ENCODE measurements at places on chromosomes 12 and 14.

DNA sequence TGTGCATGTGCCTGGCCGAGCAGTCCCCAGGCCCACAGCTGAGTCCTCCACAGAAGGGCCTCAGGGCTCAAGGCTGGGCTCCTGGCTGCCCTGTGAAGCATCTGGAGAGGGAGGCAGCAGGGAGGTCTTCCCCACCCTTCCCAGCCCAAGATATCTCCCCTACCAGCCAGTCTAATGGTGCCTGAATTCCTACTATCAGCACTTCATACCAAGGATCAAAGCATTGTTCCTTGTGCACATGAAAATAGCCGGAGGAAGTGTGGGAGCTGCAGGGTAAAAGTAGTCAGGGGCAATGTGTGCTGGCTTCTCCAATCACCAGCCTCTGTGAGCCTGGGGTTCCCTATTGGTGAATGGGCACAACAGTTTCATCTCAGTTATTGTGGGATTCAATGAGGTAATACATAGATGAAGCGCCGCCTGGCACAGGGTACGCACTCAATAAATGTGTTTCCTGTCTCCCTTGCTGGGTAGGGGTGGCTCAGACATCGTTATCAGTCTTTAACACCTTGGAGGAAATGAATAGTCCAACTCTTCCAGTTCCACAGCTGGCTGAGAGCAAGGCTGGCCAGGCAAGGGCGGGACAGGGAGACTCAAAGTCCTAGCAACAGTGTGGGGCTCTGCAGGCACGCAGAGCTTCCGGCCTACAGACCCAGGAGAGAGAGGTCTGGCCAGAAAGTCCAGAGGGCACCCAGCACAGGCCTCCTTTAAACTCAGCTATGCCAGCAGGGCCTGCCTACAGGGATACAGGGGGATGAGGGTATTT is 39.1 kb upstream of the PNMA1 start:
- peak; percentile 99 for DNase-seq

GRCh38 chr12:26520109-26520508 is 312.9 kb downstream of the ITPR2 start:
- DNase-seq, result no peak

DNA sequence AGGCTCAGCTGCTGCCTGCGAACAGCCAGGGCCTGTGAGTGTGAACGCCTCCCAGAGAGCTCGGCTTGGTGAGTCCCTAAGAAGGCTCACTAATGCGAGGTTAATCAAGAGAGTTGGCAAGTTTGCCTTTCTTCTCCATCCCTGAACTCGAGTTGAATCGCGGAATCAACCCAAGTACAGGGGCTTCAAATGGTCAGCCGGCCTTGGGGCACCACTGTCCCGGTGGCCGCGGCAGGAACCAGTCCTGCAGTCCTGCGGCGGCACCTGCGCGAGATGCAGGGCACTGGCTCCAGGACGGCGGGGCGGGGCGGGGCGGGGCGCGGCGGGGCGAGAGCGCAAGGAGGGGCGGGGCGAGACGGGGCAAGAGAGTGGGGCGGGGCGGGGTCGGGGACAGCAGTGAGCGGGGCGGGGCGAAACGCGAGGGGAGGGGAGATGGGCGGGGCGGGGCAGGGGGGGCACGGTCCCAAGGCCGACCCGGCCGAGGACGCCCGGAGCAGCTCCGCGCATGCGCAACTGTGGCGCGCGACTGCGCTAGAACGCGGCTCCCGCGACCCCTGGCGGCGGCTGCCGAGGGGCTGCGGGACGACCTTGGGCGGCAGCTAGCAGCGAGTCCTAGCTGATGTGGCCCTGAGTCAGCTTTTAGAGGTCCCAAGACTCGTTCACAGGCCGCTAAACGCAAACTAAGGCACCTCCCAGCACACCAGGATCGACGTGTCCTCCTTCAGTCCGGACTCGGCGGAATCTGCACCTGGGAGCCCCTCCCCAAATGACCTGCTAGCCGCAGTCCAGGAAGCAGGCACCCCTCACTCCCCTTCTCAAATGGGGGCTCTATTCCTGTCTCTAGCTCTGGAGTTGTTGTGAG is 58.0 kb downstream of the TTC7B start:
- peak; percentile 95 for DNase-seq

DNA sequence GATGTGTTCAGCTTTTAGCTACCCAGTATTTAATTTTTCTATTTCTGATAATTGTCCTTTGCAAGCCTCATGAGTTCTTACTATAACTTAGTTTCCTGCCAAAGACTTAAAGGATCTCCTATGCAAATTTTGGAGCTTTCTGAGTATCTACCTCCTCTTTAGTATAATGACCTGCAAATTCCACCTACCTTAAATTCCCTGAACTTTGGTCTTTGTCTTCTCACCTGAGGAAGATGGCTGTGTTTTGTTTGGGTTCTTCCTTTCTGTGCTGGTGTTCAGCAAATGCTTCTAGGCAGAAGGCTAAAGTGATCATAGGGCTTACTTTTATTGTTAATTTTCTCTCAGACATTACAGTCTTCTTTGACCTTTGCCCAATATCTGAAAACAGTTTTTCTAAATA is 142.8 kb downstream of the FUT8 start:
- no peak for DNase-seq

DNA sequence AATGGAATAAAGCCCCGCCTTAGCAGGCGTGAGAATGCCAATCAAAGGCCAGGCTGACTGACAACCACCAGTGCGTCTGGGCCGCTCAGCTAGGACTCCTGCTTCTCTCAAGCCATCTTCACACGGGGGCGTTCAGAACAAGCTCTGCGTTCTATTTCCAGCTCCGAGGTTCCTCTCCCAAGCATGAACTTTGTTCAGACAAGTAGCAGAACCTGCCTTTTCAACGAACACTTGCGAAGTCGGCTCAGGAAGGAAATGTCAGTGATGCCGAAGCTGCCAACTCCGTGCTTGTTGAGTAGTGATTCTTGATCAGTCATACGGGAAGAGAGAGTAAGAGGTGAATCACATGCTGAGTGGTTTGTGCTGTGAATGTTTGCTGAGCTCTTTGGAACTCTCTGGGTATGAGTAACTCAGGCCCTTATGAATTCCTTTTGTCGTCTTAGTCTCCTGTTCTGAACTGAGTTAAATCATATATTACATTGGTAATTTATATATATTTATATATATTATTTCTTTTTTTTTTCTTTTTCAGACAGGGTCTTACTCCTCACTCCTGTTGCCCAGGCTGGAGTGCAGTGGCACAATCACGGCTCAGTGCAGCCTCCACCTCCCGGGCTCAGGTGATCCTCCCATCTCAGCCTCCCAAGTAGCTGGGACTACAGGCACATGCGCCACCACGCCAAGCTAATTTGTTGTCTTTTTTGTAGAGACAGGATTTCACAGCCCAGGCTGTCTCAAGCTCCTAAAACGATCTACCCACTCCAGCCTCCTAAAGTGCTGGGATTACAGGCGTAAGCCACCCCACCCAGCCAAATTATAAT is 29.4 kb upstream of the BCL7A start:
- DNase-seq, result peak; percentile 42

- DNase-seq, result no peak
Observed at GRCh38 chr12:5333096-5333495, 98.8 kb upstream of the NTF3 start.

DNA sequence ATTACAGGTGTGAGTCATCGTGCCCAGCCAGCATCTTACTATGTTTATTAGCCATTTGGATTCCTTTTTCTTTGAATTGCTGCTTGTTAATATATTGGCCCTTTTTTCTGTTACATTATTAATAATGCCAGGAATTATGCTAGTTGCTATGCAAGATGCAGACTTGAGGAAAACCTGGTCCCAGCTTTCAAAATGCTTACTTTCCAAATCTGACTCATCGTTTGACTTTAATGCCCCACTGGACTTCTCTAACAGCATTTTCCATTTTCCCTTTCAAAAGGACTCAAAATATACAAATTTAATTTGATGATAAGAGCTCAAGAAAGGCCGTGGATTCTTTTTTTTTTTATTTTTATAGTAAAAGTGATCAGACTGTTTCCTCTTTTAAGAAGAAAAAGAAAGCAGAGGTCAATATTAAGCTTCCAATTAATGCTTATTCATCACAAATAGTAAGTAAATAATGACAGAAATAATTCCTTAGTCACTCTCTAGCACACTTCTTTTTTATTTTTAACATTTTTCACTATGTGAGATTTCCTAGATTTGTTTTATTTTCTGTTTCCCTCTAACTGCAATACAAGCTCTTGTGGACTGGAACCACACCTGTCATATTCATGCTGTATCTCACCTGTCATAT is 146.1 kb upstream of the FGD4 start:
- no peak for DNase-seq

DNA sequence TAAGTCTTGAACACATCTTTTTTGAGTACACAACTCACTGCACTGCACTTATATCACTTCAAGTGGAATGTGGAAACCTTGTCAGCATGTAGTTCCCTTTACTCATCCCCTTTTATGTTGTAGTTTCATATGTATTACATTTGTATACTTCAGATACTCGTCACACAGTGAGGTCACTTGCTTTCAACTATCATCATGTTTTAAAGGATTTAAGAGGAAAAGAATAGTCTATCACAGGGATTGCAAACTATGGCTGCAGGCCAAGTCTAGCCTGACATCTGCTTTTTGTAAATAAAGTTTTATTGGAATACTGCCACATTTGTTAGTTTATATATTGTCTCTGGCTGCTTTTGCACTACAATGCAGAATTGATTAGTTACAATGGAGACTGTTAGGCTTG is 24.3 kb downstream of the CNOT2 start:
- DNase-seq, result no peak

DNA sequence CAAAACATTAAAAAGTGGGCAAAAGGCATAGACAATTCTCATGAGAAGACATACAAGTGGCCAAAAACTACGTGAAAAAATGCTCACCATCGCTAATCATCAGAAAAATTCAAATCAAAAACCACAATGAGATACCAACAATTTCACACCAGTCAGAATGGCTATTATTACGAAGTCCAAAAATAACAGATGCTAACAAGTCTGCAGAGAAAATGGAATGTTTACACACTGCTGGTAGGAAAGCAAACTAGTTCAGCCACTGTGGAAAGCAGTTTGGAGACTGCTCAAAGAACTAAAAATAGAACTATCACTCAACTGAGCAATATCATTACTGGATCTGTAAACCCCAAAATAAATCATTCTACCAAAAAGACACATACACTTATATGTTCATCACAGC is 76.2 kb downstream of the PRKD1 start:
- DNase-seq, result no peak

DNA sequence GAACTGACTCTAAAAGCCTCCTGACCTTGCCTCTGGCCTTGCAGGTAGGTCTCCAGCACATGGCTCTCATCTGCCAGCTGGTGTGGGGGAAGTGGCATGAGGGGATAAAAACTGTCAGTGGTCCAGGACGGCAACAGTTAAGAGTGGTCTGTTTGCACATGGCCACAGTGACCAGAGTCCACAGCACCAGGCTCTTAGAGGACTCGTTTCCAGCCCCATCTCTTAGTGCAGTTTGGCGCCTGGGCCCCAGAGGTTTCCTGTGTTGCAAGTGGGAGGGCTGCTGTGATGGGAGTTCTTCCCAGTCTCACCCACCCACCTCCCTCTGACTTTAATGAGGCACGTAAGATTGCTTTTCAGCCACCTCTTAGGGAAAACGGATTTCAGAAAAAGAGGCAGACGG is 37.0 kb downstream of the APPL2 start:
- no peak for DNase-seq

- DNase-seq, result no peak
Observed at GRCh38 chr12:80233926-80234325, 134.6 kb downstream of the OTOGL start.

- no peak for DNase-seq
Observed at GRCh38 chr14:93921001-93921806, 5.9 kb upstream of the FAM181A start.

- DNase-seq, result peak; percentile 11
Observed at GRCh38 chr12:28313631-28314030, 123.4 kb downstream of the CCDC91 start.

DNA sequence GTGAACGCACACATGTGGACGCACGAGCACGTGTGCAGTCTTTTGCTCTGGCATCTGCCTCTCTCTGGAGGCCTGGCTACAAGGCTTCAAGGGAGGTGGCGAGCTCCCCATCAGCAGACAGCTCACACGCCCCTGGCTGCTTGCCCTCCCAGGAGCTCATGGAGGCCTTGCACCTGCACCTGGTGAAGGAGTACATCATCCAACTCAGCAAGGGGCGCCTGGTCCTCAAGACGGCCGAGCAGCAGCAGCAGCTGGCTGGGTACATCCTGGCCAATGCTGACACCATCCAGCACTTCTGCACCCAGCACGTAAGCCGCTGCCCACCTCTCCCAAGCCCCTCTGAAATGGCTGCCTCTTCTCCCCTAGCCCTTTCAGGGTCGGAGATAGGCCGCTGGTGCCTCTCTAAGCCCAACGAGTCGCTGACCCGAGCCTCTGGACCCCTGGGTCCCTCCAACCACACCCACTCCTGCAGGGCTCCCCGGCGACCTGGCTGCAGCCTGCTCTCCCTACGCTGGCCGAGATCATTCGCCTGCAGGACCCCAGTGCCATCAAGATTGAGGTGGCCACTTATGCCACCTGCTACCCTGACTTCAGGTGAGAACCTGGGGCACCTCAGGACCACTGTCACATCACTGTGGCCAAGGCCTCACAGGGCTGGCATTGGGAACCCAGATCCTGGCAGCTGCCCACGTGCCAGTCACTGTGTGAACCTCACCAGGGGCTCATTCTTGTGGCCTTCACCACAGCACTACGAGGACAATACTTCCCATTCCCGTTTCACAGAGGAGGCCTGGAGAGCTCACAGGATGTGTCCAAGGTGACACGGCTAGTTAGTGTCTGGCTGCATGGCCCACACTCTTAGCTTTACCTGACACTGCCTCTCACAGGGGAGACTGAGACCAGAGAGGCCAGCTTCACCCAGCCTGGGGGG is 10.2 kb downstream of the TNFAIP2 start:
- DNase-seq, result no peak

- DNase-seq, result peak; percentile 68
Observed at GRCh38 chr12:53499266-53500141, at the start of gene MAP3K12. MAP3K12 (minus strand) TSS chr12:53499458; CDS start chr12:53487391, 12,067 bp downstream.

DNA sequence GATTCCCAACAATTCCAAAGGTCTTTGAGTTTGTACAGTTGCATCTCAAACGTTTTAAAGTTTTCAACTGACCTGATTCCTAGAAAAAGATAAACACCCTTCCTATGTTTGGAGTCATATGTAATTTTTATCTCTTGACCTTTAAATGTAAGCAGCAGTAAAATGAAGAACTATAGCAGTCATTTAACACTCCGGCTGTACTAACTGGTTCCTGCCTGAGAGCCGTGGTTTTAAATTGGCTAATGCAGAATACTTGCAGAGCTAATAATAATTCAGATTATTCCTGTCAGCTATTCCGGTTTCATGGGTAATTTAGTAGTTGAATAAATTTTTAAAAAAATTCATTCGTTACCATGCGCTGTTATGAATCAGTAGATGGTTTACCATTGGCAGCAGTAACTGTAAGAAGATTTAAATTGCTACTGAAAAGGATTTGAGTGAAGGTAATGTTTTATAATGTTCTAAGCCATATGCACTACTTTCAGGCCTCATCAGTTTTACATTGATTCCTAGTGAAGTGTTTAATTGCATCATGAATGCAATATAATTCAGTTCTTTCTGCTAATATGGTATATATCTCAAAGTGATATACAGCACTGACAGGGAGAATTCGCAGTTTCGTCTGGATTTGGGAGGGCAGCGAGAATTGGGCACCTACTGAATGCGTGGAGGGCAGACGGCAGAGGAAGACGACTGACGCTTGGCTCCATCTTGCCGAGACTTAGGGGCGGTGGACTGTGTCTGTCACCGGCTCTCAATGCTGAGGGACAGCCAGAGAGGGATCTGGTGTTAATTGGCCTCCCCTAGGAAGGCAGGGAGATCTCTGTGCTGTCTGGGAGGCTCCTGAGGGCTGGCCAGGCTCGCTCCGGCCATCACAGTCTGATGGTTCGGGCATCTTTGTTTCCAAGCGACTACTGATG is 217.7 kb downstream of the PHETA1 start:
- DNase-seq, result no peak
